ENCODE measurements at places on chromosomes 2 and 18.

DNA sequence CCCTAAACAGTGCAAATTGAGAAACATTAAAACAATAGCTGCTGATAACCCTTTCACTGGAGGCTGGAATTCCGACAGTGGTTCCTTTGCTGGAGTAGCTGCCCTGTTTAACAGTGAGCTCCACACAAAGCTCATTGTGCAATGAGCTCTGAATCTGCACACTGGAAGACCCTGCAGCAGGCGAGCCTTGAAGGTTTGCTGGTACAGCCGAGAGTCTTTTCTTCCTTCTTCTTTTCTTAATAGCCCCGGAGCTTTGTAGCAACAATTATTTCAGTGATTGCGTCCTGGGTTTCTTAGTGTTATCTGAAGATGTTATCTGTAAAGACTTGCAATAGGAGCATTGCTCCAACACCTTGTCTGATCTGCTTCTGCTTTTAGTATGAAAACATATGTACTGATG, 50.8 kb upstream of the CXCR4 start:
- DNase-seq, result no peak

GRCh38 chr18:68822926-68823325, 25.0 kb downstream of the CCDC102B start:
- no peak for DNase-seq

GRCh38 chr2:164288235-164288634, 333.0 kb downstream of the GRB14 start:
- no peak for DNase-seq

DNA sequence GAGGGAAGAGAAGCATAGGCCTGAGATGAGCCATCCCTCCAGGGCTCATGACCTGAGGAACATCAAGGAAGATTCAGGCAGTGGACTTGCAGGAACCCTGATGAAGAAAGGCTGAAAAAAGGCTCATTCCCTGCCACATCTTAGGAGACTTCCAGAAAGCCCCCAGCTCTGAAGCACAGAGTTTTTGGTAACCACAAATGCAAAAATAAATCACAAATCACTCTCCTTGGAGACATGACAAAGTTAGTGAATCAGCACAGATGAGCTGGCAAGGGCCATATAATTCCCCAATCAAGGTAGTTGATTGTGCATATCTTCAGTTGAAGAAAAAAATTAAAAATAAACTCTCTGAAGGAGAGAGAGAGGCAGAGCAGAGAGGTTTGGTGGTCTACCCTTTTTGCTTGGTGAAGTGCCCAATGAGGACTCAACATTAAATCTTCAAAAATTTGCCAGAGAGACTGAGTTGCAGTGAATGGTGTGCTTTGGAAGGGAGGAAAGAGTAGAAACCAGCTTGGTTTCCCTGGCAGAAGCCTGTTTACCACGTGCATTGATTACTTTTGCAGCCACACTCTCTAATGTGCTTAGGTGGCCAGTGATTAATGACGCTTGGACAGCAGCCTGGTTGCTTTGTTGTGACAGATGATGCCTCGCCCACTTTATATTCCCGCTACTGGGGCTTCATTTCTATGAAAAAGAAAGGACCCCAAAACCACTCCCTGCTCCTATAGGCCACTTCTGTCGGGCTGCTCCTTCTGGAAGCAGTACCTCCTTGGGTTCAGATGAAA, 257.4 kb upstream of the SLC14A2 start:
- DNase-seq, result no peak

- no peak for DNase-seq
These were observed 270.2 kb downstream of the GBX2 start for GRCh38 chr2:235897992-235898391.

DNA sequence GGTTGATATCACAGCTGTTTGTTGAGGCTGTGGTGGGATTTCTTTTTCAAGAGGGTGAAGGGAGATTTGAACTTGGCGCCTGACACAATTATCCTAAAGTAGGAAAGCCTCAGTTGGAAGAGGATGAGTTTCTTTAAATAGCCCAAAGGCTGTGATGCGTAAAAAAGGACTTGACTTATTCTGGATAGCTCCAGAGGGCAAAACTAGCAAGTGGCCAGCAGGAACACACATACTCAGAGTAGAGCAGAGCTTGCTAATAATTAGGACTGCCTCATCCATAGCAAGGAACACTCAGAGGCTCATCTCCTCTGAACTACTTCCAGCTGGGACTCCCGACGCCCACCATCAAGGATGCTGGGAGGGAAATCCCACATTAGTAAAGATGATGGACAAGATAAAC, 74.0 kb downstream of the AFF3 start:
- DNase-seq, result no peak

Data from fibroblast of gingiva (primary cell).